ENCODE measurements at places on chromosomes 3 and 15.
A peak's percentile ranks its signal among the peaks of the same experiment; 100 is the strongest.

- no peak for DNase-seq
Measured at GRCh38 chr3:16288664-16289063, 23.7 kb downstream of the OXNAD1 start.

GRCh38 chr15:97836003-97836402 lies 124.5 kb upstream of the ARRDC4 start:
- no peak for DNase-seq

DNA sequence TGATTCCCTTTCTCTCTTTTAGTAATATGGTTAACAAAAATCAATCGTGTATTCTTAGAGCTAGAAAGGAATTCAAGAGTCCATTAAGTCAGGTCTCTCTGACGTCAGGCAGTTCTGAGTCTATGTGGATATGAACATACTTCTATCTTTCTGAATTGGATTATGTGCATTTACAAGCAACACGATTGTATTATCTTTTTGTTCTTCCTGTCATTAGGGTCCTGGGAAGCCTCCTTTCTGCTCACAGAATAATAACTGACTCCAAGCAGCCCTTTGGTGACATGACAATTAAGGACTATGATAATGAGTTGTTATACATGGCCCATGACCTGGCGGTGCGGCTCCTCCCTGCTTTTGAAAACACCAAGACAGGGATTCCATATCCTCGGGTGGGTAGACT lies 14.0 kb downstream of the EDEM1 start:
- DNase-seq: no peak

- no peak for DNase-seq
Measured at GRCh38 chr3:43423142-43423541, 136.8 kb downstream of the SNRK start.

GRCh38 chr3:148464246-148464645 lies 233.5 kb upstream of the AGTR1 start:
- no peak for DNase-seq

- no peak for DNase-seq
Measured at GRCh38 chr3:29932696-29933325, 651.9 kb downstream of the RBMS3 start.

GRCh38 chr3:74768010-74768409 lies 153.6 kb upstream of the CNTN3 start:
- no peak for DNase-seq

DNA sequence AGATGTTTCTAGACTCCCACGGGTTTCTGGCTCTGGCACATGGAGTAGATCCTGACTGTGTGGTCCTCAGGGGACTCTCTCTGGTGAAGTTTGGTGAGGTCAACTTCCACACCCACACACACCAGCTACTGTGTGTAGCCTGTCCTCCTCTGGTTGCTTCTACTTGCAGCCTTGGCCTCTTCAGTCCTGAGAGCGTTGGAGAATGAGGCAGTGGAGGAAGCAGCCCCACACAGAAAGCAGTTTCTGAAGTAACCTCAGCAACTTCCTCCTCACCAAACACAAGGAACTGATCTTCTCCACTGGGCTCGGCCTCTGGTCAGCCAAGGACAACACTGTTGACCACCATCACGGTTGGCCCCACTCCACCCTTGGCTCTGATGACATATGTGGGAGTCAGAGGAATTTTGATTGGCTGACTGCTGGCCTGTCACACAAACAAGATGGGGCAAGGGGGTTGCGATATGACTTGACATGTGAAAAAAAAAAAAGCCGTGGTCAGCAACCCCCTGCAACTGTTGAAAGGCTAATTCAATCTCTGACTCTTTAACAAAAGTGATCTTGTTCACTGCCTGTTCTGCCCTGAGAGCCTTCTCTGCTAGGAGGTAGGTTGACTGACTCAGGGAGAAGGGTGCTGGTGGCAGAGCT lies 19.6 kb downstream of the CD86 start:
- peak; percentile 75 for DNase-seq

- no peak for DNase-seq
Measured at GRCh38 chr3:50623840-50624474, 7.0 kb downstream of the MAPKAPK3 start.

DNA sequence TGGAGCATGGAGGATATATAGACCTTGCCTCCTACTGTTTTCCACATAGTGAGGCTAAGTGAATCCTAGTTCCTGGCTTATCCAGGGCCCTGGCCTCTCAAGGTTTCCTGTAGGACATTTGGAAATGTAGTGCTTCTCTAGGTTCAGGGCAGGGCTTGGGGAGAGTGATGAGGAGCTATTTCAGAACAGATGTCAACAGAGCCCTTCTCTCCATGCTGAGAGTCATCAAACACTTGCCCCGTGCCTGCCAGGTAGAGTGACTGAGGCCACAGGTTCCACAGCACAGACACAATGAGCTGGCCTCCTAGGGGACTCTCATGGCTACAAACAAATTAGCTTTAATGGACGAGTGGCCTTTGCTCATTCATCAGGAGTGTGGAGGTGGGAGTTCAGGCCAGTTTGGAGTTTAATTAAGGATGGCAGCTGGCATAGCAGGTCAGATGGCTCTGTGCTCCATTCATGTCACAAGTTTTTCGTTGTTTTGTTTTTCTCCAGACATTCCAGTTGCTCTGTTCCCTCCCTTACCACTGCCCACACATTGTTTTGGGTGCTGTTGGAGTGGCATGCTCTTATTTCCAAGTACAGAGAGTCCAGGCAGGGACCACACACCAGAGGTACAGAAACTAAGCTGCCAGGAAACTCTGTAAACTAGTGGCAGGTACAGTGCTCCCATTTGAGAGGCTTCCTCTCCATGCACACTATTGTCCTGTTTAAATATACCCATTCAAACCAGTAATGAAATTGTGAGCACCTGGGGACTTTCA lies 189.8 kb downstream of the RYR3 start:
- no peak for DNase-seq

DNA sequence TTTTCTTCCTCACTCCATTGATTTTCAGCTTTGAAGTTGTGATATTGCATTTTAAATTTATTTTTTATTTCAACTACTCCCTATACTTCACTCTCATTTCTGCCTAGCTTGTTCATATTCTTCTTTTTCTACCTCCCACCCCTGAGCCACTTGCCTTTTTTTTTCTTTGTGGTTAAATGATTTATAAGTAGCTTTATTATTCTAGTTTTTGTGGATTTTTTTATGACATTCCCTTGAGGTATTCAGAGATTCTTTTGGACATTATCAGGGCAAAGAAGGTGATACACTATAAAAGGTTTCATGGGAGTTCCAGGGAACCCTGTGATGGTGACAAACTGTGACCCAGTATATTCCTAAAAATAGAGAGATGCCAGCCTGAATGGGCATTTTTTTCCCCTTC lies 3.3 kb downstream of the C15orf61 start:
- DNase-seq: no peak

DNA sequence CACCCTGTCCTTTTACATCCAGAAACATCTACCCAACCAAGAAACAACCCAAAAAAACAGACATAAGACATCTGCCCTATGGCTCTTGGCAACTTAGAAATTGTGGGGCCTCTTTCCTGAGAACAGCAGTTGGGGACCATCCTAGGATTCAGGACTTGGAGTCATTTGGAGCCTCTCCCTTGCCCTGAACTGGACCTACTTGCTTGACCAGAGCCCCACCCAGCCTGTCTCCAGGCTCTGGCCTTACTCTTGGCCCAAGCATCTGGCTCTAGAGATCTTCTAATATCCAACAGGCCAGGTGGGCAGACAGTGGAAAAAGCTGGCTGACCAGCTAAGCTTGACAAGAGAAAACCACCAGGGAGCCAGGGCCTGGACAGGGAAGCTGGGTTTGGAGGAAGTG lies 99.1 kb upstream of the C2CD4B start:
- DNase-seq: no peak

- DNase-seq: no peak
Measured at GRCh38 chr15:40320931-40321371, 2.5 kb upstream of the INAFM2 start.

- no peak for DNase-seq
Measured at GRCh38 chr3:113070072-113070640, 79.4 kb downstream of the GTPBP8 start.

GRCh38 chr15:40329804-40330203 lies 6.3 kb downstream of the INAFM2 start:
- DNase-seq: no peak

DNA sequence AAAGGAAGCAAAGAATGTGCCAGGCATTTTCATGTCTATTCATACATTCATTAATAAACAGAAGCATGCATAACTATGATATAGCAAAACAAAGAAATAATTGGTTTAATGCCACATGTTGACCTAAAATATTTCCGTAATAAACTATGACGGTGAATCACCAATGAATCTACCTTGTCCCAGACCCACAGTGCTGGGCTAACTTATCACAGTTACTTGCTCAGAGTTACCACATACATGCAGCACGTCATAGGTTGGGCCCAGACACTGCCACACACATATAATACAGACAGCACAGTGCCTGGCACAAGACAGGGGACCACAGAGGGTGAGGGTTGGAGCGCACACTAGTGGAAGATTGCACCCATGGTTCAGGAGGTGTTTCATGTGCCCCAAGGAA lies 86.9 kb downstream of the ATP1B3 start:
- DNase-seq: no peak

DNA sequence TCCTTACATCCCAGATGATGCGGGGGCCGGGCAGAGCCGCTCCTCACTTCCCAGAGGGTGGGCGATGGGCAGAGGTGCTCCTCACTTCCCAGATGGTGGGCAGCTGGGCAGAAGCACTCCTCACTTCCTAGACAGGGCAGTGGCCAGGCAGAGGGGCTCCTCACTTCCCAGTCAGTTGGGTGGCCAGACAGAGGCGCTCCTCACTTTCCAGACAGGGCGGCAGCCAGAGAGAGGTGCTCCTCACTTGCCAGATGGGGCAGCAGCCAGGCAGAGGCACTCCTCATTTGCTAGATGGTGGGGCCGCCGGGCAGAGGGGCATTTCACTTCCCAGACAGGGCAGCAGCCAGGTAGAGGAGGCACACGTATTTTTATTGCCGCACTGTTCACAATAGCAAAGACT lies 622.0 kb upstream of the KCNMB2 start:
- no peak for DNase-seq

DNA sequence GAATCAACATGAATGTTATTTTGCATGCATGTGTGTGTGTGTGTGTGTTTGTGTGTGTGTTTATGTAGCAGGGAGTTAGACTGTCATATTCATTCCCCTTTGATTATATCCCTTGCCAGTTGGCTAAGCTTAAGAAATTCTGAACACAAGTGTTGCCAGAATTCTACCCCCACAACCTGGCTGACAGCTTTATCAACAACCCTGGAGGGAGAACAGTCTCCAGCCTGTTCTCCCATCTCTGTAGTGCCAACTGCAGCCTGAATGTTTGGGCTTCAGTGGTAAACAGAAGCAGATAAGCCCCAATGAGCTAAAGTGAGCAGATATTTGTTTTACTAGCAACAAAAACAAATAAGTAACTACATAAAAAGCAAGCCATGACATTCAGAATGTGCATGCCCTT lies 162.6 kb upstream of the ABI3BP start:
- no peak for DNase-seq

- DNase-seq: no peak
Measured at GRCh38 chr3:77256584-77257503, 216.9 kb downstream of the ROBO2 start.

DNA sequence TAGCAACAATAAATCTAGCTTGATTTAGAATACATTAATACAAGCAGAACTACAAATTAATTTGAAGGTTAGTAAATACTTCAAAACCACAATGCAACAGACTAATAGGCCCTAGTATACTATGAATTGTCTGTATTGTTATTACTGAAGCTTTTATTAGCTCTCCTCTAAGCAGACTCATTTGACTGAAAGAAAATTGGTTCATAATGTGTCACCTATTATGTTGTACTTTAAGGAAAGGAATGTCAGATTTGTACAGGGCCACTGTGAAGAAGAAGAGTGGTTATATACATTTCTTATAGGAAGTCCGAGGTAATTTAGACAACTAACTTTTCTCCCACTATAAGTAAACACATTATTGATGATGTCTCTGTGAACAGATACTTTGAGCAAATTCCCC lies 954.5 kb downstream of the ZPLD1 start:
- no peak for DNase-seq

- DNase-seq: no peak
Measured at GRCh38 chr3:14478956-14479550, 61.1 kb downstream of the GRIP2 start.

- no peak for DNase-seq
Measured at GRCh38 chr3:186417791-186418190, 55.8 kb upstream of the DGKG start.

DNA sequence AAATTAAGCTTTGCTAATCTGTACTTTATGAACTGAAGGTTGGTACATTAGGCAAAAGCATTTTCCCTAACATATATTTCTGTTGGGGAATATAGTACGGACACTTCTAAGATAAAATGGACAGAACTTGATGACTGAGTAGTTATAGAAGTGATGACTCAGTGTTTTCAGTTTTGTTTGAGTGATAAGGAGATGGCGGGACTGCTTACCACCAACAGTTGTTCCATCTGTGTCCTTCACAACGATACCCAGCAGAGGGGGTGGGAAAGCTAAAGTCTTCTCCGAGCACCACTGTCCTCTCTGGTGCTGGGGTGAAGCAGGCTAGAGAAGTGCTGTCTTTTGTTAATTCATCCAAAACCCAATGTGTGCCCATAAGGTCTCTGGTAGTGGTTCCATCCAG lies 195.8 kb downstream of the CD47 start:
- DNase-seq: no peak

- no peak for DNase-seq
Measured at GRCh38 chr3:173819368-173819767, 421.8 kb downstream of the NLGN1 start.

GRCh38 chr15:71230303-71230702 lies 115.0 kb downstream of the THSD4 start:
- no peak for DNase-seq

DNA sequence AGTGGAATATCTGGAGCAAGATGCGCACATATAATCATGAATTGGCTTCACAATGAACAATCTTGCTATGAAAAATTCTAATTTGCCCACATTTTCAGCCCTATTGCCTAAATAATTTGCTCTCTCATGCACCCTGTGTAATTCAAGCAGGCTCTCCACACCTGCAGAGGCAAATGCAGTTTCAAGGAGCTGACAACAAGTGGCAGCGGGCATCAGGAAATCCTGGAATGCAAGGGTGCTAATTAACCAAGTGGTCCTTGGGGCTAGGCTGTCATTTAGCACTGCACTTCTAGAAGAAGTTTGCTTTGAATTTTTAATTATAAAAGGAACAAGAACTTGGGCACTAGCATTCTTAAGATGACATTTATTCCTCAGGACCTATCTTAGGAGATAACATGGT lies 56.3 kb upstream of the ICE2 start:
- DNase-seq: no peak

DNA sequence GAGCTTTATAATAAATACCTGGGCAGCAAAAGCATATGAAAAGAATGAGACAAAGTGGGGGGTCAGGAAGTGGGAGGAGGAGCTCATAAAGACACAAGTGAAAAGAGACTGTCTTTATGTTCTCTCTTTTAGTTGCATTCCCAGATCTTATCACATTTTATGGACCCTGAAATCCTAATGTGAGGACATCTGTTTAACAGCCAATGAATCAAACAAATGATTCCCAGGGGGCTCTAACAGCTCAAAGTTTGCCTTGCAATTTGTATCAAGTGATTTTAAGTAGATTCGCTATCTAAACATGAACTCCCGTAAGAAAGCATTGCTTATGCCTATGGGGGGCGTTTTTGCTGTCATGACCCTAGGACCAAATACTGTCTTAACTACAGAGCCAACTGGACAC lies 332.3 kb upstream of the CNTN4 start:
- DNase-seq: no peak

GRCh38 chr15:64525828-64526530 lies 65.6 kb downstream of the ZNF609 start:
- DNase-seq: no peak
